Non-pigmented ciliary epithelial cell (primary cell): ENCODE measurements at places on chromosomes 5 and 9.

DNA sequence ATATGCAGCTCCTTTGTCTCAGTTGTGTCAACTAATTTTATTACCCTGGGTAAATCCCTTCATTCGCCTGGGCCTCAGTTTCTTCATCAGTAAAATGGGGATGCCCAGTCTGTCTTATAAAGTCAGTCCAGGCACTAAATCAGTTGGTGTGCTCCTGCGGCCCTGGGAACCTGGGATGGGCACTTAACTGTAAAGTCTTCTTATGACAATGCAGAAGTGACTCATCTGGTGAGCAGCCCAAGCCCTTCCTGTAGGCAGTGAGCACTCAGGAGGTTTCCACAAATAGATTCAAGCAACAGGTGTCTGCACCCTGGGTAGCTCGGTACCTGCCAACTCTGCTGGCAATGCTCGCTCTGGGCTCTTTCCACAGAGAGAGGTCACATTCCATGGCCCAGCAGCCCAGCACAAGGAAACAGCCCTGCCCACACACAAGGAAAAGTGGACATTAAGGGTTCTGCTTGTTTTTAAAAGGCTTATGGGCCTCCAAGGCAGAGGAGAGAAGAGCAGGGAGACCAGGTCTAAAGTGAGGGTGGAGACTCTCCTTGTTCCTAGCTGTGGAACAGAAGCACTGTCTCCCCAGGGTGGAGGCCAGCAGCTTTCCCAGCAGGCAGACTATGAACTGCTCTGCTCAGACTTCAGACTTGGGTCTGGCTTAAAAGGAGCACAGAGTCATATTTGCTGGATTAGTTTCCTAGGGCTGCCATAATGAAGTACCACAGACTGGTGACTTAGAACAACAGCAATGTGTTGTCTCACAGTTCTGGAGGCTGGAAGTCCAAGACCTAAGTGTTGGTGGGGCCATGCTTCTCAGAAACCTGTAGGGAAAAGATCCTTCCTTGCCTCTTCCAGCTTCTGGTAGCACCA is 89.7 kb upstream of the ADRA1B start:
- DNase-seq: peak; percentile 65

GRCh38 chr5:179866241-179867078 is 7.8 kb upstream of the MRNIP start:
- DNase-seq: no peak

DNA sequence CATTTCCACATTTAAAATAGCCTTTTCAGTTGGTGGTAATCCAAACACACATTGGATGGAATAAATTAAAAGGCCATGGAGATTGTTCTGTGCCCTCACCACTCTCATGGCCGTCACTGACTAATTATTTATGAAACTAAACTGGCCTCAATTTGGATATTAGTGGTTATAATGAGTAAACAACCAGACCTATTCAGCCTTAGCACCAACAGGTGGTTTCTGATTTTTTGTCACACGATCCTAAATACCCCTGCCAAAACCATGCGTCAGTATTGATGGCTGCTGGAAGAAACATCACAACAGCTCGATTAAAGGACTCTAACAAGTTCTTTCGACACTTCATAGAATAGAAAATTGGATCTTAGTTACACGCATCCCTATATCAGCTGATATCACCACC is 276.0 kb upstream of the DAP start:
- DNase-seq: no peak

DNA sequence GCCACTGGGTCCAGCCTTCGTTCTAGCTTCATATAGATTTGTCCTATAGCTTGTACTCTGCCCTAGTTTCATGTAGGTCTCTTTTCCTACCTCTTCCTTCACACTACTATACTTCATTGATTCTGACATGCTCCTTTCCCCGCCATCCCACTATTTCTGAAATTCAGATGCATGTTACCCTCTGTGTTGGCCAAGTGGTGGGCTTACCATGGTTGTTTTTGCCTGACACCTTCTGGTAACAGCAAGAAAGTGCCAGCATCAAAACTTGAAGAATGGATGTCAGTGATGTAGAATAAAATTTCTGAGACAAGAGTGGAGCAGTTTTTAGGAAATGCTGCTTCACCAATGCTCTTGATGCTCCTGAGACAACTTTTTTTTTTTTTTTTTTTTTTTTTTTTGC is 19.5 kb upstream of the SERINC5 start:
- DNase-seq: no peak

DNA sequence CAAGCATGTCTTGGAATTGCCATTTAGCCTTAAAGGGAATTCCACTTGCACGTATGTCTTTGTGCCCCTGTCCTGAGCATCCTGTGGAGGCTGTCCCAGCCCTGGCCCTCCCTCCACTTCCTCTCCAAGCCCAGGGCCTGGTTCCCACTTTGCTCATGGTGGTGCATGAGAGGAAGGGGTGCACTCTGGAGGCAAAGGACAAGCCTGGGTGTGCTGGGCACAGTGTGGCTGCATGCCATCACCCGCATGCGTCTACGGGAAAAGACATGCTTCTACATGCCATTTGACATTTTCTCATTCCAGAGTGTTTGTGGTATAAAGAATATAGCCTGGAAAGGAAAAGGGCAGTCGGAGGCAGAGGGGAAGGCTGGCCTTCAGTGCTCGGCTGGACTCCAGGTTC is 7.2 kb upstream of the IRX2 start:
- DNase-seq: no peak

GRCh38 chr5:159021901-159022556 is 77.7 kb downstream of the EBF1 start:
- DNase-seq: no peak

DNA sequence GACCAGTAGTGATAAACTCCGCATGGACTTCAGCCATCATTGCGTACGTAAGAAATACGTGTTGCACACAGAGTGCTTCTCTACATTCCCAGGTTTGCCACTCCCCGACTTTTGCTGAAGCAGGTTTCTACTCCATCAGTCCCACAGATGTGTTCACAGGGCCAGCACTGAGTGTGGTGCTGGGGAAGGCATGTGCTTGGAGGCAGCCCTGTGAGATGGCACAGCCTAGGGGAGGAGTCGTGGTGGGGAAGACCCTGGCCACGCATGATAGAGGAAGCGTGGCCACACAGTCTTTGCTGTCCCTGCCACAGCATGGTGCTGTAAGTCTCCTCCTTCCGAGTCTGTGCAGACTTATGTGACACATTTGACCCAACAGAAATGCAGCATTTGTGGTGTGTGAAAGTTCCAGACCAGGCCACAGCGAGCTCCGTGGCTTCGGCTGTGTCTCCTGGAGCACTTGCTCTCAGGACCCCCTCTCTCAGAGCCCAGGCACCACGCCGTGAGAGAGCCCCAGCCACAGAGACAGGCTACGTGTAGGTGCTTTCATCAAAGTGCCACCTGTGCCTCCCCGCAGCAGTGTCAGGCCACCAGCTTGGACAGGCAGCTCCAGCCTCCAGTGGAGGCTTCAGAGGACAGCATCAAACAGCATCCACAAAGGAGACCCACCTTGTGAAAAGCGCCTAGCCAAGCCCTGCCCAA is 197.8 kb downstream of the AUH start:
- no peak for DNase-seq
